ENCODE measurements at places on chromosomes 2 and 18. TPM values are rescaled to one million over a fixed set of nuclear protein-coding genes. Genes with fewer than 3 reads are reported as not detected.

Gene LRRTM1
- total RNA-seq, result not detected

DNA sequence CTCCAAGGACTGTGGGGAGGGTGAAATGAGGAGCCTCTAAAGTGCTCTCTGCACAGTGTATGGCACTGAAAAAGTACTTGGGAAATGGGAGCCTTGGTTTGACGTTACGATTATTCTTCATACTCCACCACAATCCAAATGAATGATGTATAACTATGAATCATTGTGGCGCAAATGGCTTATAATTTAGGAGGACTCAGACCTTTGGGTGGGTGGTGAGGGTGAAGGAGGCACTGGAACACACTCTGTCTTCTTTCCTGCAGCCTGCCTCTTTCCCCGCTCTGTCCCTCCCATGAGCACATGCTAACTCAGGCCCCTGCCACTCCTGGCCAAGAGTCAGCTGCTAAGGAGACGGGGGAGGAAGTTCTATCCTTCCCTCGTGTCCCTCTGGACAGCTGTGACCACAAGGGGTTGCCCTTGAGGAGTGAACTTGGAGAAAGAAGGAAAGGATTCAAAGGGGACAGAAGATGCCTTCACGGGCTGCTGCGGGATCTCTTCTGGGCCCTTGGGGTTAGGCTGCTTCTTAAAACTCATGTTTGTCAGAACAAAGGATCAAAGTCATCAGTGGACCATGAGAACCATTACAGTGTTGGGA, 36.5 kb downstream of the POLR1A start:
- no peak for DNase-seq

- no peak for DNase-seq
Measured at GRCh38 chr2:9961013-9961412, 9.5 kb downstream of the GRHL1 start.

DNA sequence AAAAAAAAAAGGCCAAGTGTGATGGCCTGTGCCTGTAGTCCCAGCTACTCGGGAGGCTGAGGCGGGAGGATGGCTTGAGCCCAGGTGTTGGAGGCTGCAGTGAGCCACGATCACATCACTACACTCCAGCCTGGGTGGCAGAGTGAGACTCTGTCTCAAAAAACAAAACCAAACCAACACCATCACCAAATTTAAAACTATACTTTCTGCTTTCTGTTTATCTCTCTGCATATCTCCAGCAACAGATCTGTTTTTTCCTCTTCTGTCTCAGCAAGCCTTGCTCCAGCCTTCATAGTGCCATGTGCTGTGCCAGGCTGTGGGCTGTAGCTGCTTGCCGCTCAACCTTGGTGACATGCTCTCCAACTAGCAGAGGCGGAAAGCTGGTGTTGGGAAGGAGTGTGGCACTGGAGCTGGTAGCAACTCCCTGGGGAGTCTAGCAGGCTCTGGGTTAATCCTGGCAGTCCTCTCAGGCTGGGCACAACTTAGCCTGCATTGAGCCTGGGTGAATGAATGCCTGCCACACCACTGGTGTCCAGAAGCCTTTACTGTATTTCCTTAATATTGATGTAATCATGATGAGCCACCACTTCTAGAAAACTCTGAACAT, 204.1 kb downstream of the LDLRAD4 start:
- no peak for DNase-seq

GRCh38 chr2:190916829-190917228, 36.2 kb downstream of the GLS start:
- DNase-seq, result peak; percentile 45

Measured in CD8-positive, alpha-beta memory T cell (primary cell).